ENCODE measurements at places on chromosomes 13 and 19.

DNA sequence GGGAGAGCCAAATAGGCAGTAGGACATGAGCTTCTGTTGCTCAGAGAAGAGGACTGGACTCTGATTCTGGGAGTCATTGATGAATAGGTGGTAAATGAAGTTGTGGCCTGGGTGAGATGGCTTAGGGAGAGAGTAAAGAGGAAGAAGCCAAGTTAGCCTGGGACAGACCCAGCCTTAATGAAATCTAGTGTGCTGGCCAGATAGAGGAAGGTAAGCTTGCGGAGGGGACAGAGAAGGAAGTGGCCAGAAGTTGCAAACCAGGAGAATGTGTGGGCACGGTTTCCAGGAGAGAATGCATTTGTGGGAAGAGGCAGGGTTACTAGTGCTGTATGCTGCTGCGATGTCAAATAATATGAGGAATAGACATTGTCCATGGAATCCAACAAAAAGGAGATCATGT lies 83.3 kb upstream of the OLFM4 start:
- no peak for DNase-seq

DNA sequence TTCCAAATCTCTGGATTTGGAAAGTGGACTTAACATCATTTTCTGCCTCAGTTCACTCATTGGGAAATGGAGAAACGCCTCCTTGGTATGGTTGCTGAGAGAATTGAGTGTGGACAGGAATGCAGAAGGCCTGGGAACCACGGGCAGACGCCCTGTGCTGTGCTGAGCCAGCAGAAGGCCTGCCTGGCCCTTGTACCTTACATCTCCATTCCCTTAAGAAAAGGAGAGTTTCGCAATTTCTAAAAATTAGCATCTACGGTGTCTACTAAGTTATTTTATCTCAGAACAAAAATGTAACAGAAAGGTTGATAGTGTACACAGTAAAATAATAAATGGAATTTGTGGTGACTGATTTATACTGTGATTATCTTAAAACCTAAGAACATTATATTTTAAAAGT lies 78.7 kb downstream of the IPO5 start:
- no peak for DNase-seq

DNA sequence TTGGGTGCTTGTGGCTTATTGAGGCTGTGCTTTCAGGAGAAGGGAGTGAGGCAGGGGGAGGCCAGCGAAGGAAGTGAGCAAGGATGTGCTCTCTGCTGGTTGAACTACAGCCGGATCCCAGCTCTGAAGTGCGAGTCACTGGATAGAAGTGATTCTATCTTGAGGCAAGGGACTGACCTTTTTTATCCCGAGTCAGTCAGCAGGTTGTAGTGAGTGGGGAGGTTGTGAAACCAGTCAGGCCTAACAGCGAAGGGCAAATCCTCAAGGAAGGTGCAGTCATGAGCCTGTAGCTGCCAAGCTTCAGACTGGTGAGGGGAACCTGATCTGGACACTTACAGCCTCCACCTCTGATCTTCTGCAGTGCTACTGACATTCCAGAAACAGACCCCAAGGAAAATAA lies 18.6 kb downstream of the SCEL start:
- DNase-seq, result no peak

DNA sequence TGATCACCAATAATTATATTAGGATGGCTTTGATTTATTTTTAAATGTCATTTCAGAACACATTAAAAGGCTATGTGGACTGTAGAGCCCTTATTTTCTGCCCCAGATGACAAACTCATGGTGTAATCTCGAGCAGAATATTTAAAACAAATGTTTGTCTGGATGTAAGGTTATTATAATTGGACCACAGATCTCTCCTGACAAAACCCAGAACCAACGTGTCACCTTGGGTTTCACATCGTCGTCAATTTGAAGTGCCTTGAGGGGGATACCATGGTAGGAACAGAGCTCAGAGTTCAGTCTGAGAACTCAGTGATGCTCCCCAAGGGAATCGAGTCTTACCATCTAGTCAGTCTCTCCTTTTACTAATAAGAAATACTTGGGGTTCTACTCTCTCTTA lies 2.8 kb downstream of the SACS start:
- no peak for DNase-seq

GRCh38 chr13:94248454-94249228 lies 230.8 kb downstream of the DCT start:
- DNase-seq, result peak; percentile 36

- DNase-seq, result no peak
Measured at GRCh38 chr19:46503848-46504453, 8.3 kb upstream of the PNMA8B start.

- no peak for DNase-seq
Measured at GRCh38 chr19:23436944-23437343, 41.7 kb upstream of the ZNF91 start.

DNA sequence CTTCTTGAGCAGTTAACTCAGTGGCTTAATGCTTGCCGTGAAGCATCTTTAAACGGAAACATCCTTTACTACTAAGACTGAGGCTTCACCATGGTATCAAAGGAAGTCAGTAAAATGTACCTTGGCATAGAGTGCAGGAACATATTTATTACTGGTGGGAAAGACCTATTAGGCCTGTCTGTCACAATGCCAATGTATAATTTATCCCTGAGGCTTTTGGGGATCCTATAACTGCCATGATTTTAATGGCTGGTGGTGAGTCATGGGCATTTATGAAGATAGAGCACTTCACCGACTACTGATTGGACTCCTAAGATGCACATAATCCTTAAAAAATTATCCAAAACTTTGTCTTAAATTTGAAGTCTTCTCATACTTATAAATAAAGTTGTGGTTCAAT lies 79.6 kb downstream of the FGF14 start:
- no peak for DNase-seq

DNA sequence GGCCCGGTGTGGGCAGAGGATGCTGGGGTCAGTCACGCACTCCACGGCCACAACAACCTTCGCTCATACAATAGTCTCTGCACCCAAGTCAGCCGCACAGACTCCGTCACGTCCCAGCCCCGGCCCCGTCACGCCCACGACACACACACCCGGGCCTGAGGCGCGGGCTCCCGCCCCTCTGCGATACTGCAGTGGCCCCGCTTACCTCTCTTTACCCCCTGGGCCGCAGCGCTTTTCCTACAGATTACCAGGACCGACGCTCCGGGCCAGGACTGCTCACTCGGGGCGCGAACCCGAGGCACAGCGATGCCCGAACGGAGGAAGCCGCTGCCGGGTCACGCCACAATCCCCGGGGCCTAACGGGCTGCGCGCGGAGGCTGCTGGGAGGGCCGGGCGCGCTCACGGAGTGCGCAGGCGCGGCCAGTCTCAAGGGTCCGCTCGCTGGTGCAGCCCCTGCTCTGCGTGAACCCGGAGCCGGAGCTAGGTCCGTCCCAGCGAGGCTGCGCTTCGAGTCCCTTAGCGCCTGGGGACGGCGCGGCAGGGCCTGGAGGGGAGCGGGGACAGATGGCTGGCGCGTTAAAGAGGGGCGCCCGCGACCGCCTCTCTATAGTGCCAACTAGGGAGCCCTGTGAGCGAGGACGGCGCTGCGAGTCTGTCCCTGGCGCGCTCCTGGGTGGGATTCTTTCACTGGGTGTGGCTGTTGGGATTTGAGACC lies at the start of gene ZFP82:
Gene ZFP82 (minus strand): TSS at position 358 of the 715 bp plus-strand sequence. CDS start 8,855 bp downstream, outside the sequence.
- DNase-seq, result peak; percentile 84

GRCh38 chr13:106466691-106467426 lies 68.6 kb downstream of the EFNB2 start:
- DNase-seq, result no peak

Measured in fibroblast of skin of back (primary cell).